ENCODE measurements at places on chromosomes 2 and 18. TPM values are rescaled to one million over a fixed set of nuclear protein-coding genes. Genes with fewer than 3 reads are reported as not detected.

GRCh38 chr2:8840475-8841091, 3.2 kb upstream of the KIDINS220 start:
- DNase-seq, result no peak

GRCh38 chr2:76506538-76506937, 795.8 kb upstream of the GCFC2 start:
- DNase-seq, result no peak

UGT1A4 gene
- 23.2 TPM for total RNA-seq

- DNase-seq, result no peak
Observed at GRCh38 chr2:172986040-172986439, 89.6 kb upstream of the MAP3K20 start.

ZNF2 gene
- 4.5 TPM for total RNA-seq

- no peak for DNase-seq
Observed at GRCh38 chr18:67517444-67517765, 885 bp upstream of the DSEL start.

MYO7B gene
- 0.78 TPM for total RNA-seq
